Activated effector memory CD4-positive, alpha-beta T cell treated with anti-CD3 and anti-CD28 coated beads, Interleukin-2, amount 50 U/mL, for 16 hours (primary cell): ENCODE measurements at places on chromosomes 7 and 10.

GRCh38 chr7:120617275-120617674 lies 240.7 kb downstream of the TSPAN12 start:
- no peak for DNase-seq

DNA sequence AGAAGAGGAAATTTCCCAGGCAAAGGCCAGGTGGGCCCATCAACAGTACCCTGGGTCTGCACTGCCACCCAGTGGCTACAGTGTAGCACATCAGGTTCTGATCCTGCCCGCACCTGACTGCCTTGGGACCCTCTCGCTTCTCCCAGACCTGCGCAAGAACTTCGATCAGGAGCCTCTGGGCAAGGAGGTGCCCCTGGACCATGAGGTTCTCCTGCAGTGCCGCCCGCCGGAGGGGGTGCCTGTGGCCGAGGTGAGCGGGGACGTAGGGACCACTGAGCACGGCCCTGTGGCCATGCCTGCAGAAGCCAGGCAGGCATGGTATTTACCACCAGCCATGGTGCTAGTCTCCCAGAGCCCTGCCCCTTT lies 33.9 kb upstream of the SLC29A3 start:
- peak; percentile 65 for DNase-seq

DNA sequence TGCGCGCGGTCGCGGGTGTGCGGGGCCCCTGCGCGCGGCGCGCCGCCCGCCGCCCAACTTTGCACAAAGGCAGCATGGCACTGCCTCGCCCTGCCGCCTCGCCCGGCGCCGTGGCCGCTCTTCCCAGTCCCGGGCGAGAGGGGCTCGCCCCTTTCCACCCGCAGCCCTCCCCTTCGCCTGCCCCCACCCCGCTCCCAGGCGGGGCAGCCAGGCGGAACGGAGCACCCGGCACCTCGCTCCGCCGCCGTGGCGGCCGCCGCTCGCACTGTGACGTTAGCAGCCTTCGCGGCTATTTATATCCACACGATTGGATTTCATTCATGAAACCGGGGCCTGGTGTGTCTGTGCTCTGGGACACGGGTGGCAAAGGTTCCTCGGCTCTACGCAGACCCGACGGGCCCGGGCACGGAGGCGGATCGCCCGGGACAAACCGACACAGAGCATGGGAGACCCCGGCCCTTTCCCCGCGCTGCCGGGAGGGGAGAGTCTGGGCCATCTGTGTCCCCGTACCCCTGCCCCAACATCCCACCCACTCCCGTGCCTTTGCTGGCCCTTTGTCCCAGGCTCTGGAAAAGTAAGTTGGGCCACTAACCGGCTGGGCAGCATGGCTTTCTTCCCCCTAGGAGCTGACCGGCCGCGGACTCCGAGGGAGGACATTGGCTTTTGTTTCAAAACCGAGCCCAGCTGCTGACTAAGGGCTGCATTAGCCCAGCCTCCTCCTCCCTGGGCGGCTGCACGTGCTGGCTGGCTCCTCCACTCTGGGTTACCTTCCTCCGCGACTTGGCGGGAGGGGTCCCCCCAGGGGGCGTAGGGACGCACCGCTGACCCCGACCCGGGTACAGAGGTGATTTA lies at the start of gene RHOBTB1:
Gene RHOBTB1 (minus strand): TSS at position 128 of the 852 bp plus-strand sequence. CDS start 32,643 bp downstream, outside the sequence.
- peak; percentile 67 for DNase-seq

DNA sequence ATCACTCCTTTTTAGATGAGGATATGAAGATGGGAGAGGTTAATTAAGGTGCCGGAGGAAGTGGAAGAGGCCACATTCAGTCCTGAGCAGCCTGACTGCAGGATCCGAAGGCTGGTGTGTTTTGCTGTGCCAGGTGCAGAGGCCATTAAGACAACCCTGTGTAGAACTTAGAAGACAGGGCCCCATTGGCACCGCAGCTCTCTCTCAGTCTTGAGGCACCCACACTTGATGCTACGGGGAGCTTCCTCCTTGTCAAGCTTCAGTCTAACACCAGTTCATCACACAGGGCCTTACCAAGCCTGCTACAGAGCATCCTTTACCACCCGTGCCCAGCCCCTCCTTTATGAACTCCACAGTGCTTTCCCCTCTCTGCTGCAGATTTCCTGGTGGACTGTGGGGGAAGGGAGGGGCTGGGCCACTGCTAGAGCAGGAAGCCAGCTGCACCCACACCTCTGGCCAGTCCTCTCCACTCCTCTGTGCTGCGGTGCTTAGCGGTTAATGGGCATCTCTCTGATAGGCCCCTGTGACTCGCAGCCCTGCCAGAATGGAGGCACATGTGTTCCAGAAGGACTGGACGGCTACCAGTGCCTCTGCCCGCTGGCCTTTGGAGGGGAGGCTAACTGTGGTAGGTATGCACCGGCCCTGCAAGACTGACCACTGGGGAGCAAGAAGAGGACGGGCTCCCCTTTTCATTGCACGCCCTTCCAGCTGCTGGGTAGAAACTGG lies 45.5 kb downstream of the VWA2 start:
- DNase-seq: peak; percentile 31

DNA sequence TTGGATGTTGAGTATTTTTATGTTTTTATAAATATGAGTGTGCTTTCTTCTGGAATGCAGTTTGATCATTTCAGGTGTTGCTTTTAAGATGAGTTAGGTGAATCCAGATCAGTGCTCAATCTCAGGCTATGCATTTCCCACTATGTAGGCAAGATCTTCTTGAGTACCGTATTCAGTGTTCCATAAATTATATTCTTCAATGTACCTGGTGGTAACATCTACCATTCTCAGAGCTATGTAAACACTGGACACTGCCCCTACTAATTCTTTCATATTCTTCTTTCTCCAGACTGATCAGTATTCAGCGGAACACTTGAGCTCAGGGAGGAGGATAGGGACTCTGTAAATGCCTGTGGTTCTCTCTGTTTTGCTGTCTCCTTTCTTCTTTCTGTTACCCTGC lies 25.5 kb upstream of the NME8 start:
- DNase-seq: no peak

DNA sequence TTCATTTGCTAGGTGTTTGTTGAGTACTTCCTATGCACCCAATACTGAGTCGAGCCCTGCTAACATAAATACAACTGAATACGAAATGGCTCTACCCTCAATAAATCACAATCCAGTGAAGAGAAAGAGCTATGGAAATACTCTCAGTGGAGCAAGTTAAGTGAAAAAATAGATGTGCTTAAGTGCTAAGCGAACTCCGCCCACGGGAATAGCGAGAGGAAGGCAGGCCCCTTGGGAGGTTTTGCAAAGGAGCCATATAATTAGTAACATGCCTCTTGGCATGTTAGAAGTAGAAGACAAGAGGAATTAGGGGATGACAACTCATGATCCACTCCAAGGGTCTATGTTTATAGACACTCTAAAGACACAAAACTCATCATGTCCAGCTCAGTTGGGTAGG lies 42.8 kb upstream of the TSPAN33 start:
- DNase-seq: no peak

DNA sequence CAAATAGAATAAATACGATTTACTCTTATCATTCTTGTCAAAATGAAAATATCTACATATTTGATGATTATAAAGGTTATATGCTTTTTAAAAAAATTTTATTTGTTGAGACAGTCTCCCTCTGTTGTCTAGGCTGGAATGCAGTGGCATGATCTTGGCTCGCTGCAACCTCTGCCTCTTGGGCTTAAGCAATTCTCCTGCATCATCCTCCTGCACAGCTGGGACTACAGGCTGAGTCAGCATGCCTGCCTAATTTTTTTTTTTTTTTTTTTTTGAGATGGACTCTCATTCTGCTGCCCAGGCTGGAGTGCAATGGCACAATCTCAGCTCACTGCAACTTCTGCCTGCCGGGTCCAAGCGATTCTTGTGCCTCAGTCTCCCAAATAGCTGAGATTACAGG lies 48.9 kb downstream of the PUS7 start:
- no peak for DNase-seq

DNA sequence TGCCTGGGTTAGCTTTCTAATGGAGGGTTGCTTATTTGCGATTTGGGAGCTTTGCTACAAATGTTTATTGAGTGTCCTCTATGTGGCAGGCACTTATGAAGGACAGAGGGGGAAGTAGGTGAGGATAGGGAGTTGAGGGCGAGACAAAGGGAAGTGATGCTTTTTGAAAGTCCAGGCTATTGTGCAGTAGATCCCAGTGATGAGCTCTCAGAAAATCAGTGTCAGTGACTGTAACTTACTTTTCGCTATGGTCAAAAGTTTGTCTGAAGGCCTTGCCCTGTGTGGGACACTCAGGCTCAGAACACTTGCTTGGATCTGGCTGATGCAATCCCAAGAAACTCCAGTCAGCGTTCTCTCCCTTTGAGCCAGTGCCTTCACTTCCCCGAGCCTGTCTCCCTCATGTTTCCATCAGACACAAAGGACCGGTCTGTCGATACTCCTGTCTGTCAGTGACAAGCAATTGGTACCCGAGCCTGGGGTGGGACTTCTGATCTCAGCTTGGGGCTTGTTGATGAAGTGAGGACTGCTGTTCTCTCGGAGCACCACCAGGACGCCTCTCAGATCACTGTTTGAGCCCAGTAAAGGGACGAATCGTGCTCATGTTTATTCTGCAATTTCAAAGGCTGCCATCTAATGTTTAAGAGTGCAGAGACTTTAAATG lies 63.1 kb upstream of the SORCS3 start:
- DNase-seq: no peak

DNA sequence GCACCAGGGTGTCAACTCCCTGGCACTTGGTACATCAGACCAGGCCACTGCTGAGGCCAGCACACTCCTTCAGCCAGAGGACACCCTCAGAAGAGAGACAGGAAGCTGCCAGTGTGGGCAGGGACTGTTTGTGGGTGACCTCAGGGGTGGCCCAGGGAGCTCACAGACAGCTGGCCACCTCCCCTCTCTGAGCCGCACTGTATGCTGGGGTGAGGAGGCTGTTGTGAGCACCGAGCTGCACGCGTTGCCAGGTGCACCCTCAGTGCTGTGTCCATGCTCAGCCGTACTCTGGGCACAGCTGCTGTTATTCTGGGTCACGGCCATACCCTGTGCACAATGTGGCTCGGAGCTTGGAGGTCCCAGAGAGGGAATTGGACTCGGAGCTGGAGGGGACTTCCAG lies 61.5 kb upstream of the NANOS1 start:
- DNase-seq: no peak

GRCh38 chr10:90911133-90912051 lies 9.5 kb downstream of the ANKRD1 start:
- peak; percentile 67 for DNase-seq

GRCh38 chr7:138784692-138785091 lies 13.1 kb upstream of the TMEM213 start:
- no peak for DNase-seq

DNA sequence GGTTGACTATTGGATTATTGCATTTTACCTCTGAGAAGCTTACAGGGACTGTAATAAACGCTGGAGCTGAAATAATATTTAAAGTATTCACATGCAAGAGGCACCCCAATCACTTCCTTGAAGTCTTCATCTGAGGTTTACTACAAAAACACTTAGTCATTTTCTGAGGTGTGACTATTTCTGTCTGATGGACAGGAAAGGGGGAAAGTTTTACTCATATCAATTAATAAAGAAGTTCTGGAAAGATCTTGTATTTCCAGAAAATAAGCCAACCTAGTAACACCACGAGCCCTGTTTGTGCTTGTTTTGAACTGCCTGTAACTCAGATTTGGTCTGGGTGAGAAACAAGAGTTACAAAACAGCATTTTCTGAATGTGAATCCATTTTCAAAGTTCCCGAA lies 63.9 kb upstream of the PRKCQ start:
- no peak for DNase-seq

- DNase-seq: no peak
Measured at GRCh38 chr10:11527068-11527467, 84.4 kb downstream of the USP6NL start.
